Activated T-helper 17 cell treated with anti-CD3 and anti-CD28 coated beads, Interleukin-2, amount 50 U/mL, for 72 hours (primary cell): ENCODE measurements at places on chromosomes 5 and 9.

DNA sequence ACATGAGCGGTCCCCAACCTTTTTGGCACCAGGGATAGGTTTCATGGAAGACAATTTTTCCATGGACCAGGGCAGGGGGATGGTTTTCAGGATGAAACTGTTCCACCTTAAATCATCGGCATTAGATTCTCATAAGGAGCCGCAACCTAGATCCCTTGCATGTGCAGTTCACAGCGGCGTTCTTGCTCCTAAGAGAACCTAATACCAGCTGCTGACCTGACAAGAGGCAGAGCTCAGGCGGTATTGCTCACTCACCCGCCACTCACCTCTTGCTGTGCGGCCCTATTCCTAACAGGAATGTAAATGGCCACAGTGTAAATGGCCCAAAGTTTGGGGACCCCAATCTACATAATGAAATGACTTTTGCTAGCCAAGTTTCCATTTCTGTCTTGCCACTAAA, 3.1 kb upstream of the PLIN2 start:
- no peak for ATAC-seq

DNA sequence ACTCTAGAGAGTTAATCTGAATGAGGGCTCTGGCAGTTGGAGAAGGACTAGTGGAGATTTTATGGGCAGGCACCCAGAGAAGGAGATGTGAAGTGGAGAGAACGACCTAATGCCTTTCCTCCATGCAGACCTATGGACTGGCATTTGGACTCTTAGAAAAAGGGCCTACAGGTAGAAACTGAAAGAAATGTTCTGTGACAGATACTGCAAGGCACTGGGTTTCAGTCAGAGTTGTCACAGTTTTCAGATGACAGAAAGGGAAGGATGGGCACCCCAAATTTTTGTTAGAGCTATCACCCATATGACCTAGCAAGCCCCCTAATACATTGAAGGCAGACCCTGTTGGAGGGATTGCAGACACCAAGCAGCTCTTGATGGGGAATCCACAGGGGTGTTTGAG, 406.8 kb downstream of the CCDC171 start:
- ATAC-seq, result no peak

- ATAC-seq, result no peak
Measured at GRCh38 chr5:100694100-100694499, 158.9 kb downstream of the FAM174A start.

DNA sequence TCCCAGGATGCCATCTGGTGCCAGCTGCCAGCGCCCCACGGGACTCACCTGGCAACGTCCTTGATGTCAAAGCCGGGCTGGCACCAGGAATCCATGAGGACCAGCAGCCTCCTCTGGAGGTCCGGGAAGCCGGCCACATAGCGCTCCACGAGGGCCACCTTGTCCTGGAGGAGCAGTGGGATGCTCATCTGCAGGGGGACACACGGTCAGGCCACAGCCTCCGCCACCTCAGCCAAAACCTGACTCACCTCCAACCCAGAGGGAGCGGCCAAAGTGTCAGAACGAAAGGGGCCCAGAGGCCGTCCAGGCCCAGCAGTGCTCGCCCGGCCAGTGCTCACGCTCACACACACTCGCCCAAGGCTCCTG, 56.5 kb downstream of the EXD3 start:
- ATAC-seq, result no peak

GRCh38 chr5:62640446-62640845, 61.8 kb downstream of the LRRC70 start:
- no peak for ATAC-seq

- no peak for ATAC-seq
Measured at GRCh38 chr9:36939655-36940499, 94.2 kb downstream of the PAX5 start.
